ENCODE measurements at places on chromosomes 5 and 9.

DNA sequence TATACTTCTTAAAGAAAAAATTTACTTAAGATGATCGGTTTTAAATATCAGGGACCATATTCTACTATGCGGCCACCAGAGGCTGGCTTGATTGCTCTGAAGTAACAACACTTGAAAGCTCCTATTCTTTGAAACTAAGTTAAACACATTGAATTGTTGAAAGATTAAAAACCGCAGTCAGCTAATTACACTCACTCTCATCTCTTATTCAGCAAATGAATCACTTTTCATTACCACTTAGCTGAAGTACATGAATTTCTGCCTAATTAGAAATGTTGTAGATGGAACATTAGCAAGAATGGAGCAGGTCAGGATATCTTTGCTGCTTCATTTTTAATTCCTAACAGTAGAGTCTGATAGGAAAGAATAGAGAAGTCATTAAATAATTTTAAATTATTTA, 42.3 kb downstream of the LSM11 start:
- no peak for DNase-seq

- peak; percentile 10 for DNase-seq
These were observed 148.0 kb downstream of the RORB start for GRCh38 chr9:74645007-74645639.

GRCh38 chr5:14727428-14727865, 62.9 kb downstream of the OTULIN start:
- peak; percentile 88 for DNase-seq

- DNase-seq: no peak
These were observed 59.3 kb downstream of the RALGPS1 start for GRCh38 chr9:126973651-126974529.

GRCh38 chr5:162068412-162068811, 839 bp downstream of the GABRG2 start:
- peak; percentile 86 for DNase-seq

DNA sequence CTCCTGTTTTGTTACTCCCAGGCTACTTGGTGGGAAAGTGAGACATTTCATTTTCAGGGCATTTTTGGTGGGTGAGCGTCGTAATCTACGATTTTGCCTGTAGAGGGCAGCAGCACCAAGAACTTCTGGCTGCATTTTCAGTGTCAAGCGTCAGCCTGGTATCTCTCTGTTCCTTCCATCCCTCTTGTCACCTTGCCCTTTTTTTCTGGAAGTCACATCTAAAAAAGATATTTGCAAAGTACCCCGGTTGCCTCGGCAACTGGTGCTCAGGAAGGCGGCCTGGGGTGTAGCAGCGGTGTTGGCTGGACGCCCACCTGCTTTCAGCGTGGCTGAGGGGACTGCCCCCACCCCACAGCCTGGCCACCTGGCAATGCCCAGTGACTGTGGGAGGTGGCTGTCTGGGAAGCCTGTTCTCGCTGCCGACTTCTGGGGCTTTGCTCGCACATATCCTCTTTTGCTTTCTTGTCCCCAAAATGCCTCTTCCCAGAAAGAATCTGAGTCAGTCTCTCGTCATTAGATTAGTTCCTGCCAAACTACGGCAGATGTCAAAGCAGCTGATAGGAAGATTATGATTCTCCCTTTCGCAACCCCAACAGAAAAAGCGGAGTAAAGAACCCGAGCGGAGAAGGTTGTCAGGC, 84.5 kb downstream of the ACER2 start:
- peak; percentile 86 for DNase-seq

DNA sequence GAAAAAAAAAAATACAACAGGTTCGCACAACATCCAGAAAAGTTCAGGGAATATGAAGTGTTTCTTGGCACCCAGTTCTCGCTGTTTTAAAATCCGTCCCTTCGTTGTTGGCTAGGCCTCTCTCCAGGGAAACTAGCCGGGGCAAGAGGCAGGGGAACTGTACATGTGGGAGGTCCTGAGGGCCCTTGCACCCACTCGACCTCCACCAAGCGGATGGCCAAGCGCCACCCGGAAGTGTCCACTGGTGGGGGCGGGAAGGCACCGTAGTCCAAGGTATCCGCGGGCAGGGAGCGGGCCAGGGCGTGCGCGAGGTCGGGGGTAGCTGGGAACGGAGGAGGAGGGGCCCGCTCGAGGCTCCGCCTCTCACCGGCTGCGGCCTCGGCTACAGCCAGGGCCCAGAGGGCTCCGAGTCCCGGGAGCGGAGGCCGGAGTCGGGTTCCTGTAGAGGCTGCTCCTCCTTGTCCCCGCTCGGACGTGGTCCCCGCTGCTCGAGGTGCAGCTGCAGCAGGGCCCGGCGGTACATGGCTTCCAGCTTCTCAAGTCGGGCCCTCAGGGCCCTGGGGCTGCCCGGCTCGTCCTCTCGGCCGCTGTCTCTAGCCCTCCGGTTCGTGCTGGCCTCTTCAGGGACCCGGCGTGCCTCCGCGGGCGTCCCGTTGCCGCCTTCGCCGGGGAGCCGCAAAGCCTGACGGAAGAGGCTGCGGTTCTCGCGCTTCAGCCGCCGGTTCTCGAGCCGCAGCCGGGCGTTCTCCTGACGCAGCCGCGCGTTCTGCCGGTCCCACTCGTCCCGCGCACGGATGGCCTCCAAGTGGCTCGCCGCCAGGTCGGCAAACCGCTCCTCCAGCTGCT, 720 bp downstream of the TUSC1 start:
- peak; percentile 71 for DNase-seq

GRCh38 chr9:90114641-90115425, 510.0 kb downstream of the GADD45G start:
- DNase-seq: no peak

GRCh38 chr5:113804943-113805342, 291.4 kb downstream of the YTHDC2 start:
- DNase-seq: no peak

- peak; percentile 51 for DNase-seq
These were observed 118.6 kb downstream of the KDM4C start for GRCh38 chr9:6876195-6876894.

DNA sequence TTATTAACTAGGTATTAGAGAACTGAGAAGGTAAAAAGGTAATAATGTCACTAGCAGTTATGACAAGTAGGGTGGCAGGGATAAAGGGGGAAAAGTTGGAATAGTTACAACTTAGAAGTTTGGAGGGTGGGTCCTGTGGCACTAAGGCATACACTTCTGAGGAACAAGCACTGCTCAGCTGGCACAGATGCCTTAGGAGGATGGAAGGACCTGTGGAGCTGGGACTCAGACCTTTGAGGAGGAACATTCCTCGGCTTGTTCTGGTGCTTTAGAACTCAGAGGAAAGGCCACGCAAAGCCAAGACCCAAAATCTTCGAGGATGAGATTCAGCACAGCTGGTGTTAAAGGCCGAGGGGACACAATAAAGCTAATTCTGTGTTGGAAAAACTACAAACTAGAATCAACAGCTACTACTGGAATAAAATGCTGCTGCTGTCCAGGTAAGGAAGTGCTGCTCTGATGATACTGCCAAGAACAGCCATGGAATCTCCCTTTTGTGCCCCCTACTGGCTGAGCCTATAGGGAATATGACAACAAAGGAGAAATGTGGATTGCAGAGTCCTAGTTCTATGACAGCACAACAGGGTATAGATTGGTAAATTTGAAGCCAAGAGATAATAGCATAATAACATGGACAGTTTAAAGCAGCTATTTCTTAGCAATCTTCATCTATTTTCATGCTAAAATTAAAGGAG, 126.7 kb downstream of the SLC25A46 start:
- DNase-seq: peak; percentile 3

GRCh38 chr5:41574391-41574790, 64.0 kb upstream of the PLCXD3 start:
- DNase-seq: no peak

DNA sequence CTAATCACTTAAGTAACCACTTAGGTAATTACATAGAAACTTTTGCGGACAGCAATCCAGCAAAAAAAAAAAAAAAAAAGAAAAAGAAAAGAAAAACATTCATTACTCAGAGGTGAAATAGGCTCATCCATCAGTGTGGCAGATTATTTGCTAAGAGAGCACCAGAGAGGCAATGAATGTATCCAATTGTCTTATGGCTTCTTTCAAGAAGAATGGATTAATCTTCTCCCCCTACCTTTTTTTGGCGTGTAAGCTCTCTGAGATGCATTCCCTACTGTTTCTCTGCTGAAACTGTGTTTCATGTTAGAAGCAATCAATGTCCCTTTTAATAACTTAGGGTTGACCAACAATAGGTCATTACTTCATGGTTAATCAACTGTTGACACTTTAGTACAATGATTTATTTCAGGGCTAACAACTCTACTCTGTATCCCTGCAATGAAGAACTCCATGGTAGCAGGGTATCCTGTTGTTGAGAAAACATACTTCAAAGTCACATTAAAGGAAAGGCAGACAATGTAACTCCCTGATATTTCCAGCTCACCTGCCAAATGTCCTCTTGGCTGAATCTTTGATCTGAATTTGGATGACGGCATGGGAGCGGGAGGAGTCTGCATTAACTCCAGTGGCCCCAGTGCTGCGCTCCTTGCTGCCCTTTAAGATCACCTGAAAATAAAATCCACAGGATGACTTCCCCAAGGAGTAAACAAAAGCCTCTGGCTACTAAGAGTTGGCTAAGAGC, 57.6 kb downstream of the KIF24 start:
- DNase-seq: no peak

Data from G401 (cell line).